Colonic mucosa (tissue), 4 donors: ENCODE measurements at places on chromosomes 6 and 20. TPM values are rescaled to one million over a fixed set of nuclear protein-coding genes. Genes with fewer than 3 reads are reported as not detected.

- DNase-seq, result no peak
These were observed 247.0 kb upstream of the ECI2 start for GRCh38 chr6:4382362-4382853.

GRCh38 chr20:32167552-32167951 lies 40.0 kb downstream of the PLAGL2 start:
- no peak for DNase-seq

DNA sequence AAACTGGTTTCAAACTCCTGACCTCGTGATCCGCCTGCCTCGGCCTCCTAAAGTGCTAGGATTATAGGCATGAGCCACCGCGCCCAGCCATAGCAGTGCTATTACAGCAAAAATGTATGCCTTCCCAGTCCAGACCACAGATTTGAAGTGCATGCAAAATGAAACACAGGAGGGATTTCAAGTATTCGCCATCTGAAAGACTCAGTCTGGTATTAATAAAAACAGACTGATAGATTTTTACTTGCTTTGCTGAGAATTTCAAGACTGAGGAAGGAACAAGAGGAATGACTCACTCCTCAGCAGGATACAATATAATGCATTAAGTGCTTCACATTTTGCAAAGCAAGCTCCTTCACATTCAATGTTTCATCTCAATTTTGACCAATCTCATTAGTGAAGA lies 134.9 kb downstream of the TMEM200A start:
- DNase-seq, result no peak

The PABPC1L gene
- total RNA-seq, result 36.3 TPM

- no peak for DNase-seq
These were observed 135.6 kb upstream of the CST7 start for GRCh38 chr20:24813496-24813895.

DNA sequence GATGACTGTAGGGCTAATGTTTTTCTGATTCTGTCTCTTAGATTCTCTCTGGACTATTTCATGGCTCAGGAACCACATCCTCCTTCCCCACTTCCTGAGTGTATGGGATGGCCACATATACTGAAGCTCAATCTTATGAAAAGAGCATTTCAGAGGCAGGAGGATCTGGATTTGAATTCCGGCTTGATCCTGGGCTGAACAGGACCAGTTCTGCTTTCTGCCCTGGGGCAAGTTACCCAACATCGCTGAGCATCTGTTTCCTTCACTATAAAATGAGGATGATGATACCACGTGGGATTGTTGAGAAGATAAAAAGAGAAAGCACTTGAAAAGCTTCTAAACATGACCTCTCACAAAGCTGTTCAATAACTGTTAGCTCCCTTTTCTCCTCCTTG lies 168.4 kb upstream of the TNFAIP3 start:
- no peak for DNase-seq

DNA sequence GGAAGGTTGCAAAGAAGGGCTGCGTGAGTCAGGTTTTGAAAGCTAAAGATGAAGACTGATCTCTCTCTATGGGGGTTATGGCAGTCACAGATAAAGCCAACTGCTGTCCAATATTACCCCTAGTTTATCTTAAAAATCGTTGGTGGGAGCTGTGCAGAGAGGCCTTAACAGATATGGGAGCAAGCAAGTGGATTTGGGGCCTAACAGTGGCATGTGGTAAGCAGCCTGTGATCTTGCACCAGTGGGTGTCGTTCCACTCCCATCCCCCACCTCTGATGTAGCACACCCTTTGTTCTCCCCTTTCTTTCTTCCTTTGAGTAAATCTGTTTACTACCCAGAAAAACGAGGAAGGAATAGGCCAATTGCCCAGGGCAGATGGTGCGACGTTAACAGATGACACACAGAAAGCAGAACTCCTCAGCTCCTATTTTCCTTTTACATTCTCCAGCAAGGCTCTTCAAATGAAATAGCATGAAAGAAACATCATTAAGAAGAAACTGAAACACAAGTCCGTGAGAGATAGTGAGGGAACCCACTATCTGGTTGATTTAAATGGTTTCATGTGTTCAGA lies 274.1 kb upstream of the CITED2 start:
- no peak for DNase-seq
